H1 (cell line): ENCODE measurements at places on chromosomes 3 and 15. TPM values are rescaled to one million over a fixed set of nuclear protein-coding genes. Genes with fewer than 3 reads are reported as not detected.

GRCh38 chr3:140091143-140091542, 156.2 kb downstream of the CLSTN2 start:
- DNase-seq = no peak

DNA sequence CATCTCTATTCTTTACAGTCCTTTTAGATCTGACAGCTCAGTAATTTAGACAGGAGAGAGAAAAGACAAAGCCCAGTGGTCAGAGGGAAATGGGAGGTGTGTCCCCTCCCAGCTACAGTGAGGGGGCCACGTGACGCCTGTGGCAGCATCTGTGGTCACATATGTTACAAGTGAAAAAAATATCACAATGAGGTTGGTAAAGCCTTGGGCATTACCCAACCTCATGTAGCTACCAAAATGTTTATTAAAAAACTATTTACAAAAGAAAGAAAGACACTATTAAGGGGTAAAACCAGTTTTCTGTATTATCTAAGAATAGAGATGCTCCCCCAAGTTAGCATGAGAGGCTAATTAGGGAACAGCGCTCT, 42.9 kb upstream of the PLCL2 start:
- no peak for DNase-seq

- no peak for DNase-seq
Observed at GRCh38 chr3:49161808-49162530, 4.2 kb downstream of the CCDC71 start.

- no peak for DNase-seq
Observed at GRCh38 chr3:138465451-138465850, 31.0 kb downstream of the ESYT3 start.

- DNase-seq = no peak
Observed at GRCh38 chr15:27582726-27583410, 516.2 kb downstream of the OCA2 start.

Gene CFAP44
- 0.60 and 0.82 TPM in 2 replicates for total RNA-seq

DNA sequence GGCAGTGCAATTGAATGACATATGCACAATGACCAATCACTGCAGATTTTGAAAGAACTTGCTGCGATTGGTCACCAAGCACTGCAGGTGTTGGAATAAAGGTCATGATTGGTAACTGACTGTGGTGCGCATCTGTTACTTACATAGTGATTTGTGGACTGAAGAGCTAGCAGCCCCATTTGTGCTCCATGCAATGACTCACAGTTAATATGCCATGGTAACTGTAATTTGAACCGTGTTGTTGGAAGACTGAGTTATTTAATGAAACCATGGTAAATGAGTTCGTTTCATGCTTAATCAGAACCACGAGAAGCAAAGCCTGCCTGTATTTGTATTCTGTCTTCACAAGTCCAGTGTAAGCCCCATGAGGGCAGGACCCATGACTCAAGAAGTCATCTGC, 220.5 kb downstream of the TJP1 start:
- no peak for DNase-seq

DNA sequence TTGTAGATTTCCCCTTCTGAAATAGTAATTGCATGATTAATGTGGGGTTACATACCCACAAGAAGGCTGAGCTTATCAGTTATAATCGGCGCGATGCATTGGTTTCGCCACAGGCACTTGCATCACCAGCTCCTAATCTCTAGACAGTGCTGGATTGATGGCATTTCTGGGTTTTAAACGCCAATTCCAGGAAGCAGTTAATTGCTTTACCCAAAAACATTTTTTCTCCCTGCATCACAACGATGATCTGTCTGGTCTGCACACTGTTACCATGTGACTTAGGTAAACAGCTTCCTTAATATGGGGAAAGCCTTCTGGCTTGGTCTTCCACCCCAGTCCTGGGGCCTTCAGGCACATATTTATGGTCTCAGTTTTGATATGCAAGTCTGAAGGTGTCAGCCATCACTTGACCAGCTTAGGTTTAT, 70.0 kb upstream of the HEG1 start:
- DNase-seq = no peak

GRCh38 chr3:131729643-131730017, 226.9 kb upstream of the MRPL3 start:
- no peak for DNase-seq

Gene PRRT3
- 8.4 and 9.2 TPM in 2 replicates for total RNA-seq

GRCh38 chr3:18113417-18113816, 311.7 kb downstream of the SATB1 start:
- DNase-seq = no peak

Gene CXCR6
- not detected in 2 replicates for total RNA-seq

DNA sequence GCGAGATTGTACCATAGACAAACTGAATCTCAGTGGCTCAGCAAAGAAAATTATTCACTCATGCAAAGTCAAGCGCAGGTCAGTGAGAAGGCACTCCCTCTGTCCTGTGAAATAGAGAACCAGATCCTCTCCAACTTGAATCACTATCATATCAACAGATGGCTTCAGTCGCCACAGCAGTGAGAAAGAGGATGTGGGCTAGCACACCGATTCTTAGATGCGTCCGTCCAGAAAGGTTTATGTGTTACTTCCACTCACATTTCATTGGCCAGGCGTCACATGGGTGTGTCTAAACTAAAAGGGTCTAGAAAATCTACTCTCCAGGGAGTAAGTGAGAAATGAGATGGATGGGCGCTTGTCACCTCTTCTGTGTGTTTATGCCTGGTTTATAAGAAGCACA, 141.6 kb upstream of the KBTBD8 start:
- no peak for DNase-seq

DNA sequence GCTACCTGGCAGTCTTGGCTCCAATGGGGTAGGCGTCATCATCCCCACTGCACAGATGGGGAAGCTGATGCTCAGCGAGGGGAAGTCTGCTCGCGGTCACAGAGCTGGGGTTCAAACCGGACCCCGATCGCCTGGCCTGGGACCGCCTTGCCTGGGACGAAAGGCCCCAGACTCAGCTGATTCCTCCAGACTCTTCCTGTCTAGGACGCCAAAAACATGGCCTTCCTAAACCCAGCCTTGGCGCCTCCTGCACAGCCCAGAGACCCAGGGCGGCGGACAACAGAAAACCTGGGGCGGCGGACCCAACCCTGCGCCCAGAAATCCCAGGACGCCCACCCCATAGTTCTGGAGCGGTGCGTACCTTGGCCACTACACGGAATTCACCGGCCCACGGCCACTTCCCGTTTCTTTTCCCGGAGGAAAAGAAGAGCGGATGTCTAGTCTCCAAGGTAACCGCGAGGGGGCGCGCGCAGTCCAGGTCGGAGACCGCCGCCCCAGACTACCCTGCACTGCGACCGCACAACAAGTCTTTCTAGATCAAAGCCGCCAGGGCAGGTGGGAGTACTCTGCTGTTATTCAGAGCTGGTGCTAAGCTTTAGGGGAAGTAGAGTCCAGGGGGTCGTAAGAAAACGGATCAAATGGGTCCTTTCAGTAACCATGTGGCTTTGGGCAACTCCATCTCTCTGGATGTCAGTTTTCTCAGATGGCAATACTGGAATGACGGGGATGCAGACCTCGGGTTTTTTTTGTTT, 4.9 kb upstream of the IL17RD start:
- DNase-seq = peak; percentile 92

- no peak for DNase-seq
Observed at GRCh38 chr3:146159037-146159436, 1.9 kb downstream of the PLOD2 start.

DNA sequence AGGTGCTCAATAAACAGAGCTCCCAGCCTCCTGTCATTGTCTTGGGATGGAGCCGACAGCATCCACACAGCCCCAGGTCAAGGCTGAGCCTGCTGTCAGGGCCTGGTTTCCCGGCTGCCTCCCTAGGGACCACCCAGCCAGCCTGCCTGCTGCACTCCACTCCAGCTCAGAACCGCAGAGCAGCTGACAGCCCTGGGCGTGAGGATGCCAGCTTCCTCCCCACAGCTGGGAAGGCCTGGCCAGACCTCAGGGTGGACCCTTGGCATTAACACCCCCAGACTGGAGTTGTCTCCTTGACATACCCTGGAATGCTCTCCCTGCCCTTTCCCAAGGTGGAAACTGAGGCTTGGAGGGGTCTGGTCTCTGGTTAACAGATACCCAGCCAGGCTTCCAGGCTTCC, 112.0 kb downstream of the WNT7A start:
- DNase-seq = no peak

- no peak for DNase-seq
Observed at GRCh38 chr3:67979342-67979741, 324.9 kb upstream of the SUCLG2 start.

DNA sequence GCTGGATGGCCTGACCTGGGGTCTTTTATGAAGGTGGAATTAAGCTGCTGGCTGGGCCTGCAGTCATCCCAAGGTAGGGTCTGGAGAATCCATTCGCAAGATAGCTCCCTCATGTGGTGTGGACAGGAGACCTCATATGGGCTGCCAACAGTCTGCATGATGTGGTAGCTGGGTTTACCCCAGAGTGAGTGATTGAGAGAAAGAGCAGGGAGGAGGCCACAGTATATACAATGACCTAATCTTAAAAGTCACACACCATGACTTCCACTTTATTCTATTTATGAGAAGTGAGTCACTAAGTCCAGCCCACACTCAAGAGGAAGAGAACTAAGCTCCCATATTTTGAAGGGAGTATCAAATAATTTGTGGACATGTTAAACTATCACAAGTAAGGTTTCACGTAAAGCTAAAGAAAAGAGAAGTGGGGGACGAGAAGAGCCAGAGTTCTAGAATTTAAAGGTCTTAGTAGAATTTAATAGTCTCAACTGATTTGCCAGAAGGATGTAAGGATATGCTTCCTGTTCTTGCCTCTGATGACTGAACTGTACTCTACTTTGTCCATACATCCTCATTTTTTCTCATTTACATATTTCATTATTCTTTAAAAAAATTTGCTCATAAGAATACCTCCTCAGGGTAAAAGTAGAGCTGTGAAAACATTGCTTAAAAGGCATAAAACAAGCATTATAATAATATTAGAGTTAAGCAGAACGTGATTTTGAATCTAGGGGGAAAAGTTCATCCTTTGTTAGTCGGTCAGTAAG, 184.4 kb downstream of the PEX5L start:
- DNase-seq = no peak

- no peak for DNase-seq
Observed at GRCh38 chr3:61780455-61781228, 219.3 kb downstream of the PTPRG start.

DNA sequence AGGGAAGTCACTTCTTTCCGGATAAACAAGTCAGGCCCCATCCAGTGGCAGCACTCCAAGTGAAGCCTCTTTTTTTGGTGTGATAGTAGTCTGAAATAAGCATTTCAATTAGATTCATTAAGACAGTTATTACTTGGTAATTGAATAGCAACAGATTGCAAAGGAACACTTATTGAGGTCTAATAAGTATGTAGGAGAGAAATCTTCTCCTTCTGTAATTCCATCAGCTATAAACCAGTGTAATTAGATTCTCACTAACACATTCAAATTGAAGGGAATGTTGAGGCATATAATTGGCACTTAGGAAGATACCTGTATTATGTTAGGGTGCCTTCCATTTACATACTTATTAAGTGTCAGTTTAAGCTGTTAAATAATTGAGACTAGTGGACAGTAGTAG, 73.9 kb downstream of the SEMA6D start:
- no peak for DNase-seq

DNA sequence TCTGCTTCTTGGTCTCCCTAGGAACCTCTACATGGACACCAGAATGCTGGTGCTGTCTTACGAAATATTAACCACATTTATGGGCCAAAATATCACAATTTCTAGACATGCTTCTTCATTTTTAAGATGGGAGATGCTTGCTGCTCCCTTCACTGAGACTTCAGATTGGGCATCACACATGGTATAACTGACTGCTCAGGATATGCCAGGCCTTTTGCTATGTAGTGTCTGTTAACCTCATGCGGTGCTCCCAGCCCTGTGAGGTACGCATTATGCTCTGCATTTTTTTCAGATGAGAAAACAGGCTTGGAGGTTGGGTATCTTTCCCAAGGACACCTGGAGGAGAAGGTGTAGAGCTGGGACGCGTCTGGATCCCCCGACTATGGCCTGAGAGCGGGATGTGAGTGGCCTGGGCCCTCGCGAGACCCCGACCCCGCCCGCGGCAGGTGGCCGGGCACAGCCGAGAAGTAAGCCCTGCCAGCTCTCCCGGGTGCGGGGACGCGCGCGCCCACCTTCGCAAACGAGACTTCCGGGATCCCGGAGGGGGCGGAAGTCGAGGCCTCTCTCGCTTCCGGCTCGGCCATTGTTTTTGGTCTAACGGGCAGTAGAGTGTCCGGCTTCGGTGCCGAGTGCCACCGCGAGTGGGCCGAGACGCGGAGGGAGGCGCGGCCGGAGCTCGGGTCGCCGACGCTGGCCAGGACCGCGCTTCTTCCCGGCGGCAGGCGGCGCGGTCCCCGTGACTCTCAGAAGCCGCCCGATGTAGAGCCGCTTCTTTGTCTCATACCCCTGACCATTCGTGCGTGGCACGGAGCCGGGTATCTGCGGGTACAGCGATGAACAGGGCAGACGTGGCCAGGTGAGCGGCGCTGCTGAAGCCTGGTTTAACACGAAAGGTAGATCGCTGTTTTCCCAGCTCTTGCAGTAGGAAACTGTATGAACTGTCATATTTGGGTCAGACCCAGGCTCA, at the start of gene ZKSCAN7:
ZKSCAN7 (plus strand) TSS at position 568 of the 967 bp plus-strand sequence. CDS start 1,855 bp downstream, outside the sequence.
- DNase-seq = peak; percentile 89

- no peak for DNase-seq
Observed at GRCh38 chr3:11606090-11606784, 37.5 kb downstream of the VGLL4 start.

- DNase-seq = no peak
Observed at GRCh38 chr15:42691308-42691707, 45.6 kb downstream of the CDAN1 start.

Gene UBA7
- total RNA-seq = 0.34 and 1.9 TPM in 2 replicates

Gene IGDCC3
- 45.7 and 45.9 TPM in 2 replicates for total RNA-seq

Gene CYP11A1
- 1.9 and 3.3 TPM in 2 replicates for total RNA-seq

GRCh38 chr3:149519912-149520311, 45.4 kb downstream of the TM4SF4 start:
- no peak for DNase-seq

Gene ERC2
- total RNA-seq = 20.9 and 22.8 TPM in 2 replicates

DNA sequence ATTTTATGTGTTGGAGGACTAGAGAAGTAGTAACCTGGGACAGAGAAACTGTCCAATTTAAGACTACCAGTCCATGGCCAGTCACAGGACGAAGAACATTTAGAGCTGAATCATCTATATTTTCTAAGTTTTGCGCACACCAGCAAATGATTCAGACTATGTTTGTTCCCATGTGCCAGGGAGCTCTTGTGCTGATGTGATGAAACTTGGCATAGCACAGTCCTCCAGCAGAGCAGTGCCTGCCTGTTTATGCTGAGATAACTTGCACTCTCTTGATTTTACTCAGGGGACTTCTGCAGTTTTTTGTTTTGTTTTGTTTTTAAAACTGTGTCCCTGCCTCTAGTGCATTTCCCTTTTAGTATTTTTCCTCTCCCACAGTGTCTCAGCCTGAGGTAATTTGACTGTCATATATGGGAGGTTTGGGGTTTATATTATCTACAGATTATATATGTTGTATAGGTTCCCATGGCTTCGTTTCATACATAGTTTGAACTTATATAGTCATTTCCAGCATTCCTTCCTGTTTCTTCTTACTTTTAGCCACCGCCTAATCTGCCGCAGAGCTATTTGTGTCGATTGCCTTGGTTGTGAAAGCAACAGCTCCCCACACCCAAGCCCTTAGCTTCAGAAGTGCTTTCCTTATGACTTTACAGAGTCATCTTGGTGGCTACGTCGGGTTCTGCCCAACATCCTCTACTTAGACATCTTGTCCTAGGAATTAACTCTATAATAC, 45.5 kb downstream of the PPM1L start:
- no peak for DNase-seq
